ENCODE measurements at places on chromosomes 6 and 20. TPM values are rescaled to one million over a fixed set of nuclear protein-coding genes. Genes with fewer than 3 reads are reported as not detected.

Gene LTB
- total RNA-seq = 5.4 TPM

- DNase-seq = no peak
Measured at GRCh38 chr6:129492260-129492659, 217.7 kb downstream of the ARHGAP18 start.

Gene COL11A2
- 0.25 TPM for total RNA-seq

DNA sequence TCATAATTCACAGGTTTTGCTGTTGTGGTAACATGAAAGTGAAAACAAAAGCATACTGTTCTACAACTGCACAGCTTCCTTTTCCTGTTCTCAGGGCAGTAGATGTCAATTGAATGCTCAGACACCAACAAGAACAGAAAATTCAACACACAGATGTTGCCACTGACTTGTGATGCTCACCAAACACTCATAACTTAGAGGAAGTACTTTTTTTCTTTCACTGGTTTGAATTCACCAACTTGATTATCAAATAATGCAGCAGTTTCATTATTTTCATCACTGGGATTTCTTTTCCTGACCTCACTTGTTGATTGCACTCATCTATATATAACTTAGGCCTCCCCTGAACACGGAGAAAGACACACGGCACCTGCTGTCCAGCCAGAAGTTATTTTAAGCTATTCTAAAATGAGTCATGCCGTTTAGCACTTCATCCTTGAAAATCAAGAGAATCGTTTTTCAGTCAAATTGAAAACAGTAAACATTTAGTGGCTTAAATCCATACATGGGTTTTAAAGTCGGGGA lies 949 bp downstream of the TXLNB start:
- no peak for DNase-seq

- no peak for DNase-seq
Measured at GRCh38 chr6:24524805-24525204, 30.0 kb downstream of the ALDH5A1 start.

GRCh38 chr6:46246081-46246480 lies 75.3 kb upstream of the ENPP5 start:
- DNase-seq = no peak

DNA sequence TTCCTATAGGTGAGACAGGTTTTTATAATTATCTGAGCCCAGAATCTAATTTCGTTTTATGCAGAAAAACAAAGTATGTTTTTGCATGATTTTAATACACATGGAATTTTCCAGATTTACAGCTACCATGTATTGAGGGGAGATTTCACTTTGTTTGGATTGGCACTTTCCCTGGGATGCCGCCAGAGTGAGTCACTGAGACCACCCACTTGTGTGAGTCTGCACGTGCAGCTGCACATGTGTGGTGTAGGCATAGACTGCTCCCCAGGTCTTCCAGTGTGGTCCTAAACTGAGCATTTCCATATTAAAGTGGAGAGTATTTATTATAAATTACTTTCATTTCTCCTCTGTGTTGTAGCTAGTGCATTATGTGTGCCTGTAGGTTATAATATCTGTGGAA lies 186.8 kb downstream of the UBE3D start:
- DNase-seq = no peak

GRCh38 chr20:4787820-4788219 lies 66.1 kb downstream of the PRND start:
- DNase-seq = no peak

DNA sequence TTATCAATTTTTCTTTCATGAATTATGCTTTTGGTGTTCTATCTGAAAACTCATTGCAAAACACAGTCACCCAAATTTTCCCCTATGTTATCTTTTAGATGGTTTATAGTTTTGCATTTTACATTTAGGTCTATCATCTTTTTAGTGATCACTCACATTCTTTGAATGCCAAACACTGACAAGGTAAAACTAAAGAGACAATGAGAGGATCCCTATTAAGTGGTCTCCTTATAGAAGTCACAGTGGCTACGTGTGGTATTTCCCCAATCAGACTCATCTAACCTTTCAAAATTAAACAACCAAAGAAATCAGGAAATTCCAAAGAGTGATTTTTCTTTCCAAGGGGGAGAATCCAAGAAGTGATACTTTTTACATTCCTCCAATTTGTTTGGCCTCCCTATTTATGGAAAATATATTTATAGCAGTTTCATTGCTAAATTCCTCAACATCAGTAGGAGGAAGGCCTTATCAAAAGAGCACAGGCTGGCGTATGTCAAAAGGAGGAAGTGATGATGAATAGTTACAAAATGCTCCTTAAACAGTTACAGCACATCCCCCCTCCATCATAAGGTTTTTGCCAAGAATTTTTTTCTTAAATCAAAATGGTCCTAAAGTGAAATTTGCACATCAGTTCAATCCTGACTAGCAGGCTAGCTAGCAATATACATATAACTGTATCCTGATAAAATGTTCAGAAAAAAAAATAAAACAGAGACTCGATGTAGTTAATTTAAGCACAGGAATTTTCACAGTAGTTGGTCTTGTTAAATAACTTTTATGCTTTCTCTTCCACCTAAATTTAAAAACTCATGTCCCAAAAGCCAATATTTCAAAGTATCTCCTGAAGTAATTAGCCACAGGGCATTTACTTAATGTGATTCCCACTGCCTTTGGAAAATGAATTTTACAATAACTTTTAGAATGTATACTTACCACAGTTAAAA lies 76.2 kb upstream of the IPCEF1 start:
- no peak for DNase-seq

- DNase-seq = no peak
Measured at GRCh38 chr6:7112171-7112570, 4.4 kb downstream of the RREB1 start.

- DNase-seq = no peak
Measured at GRCh38 chr6:139251045-139251690, 40.6 kb downstream of the TXLNB start.

Gene OARD1
- total RNA-seq = 14.7 TPM

- no peak for DNase-seq
Measured at GRCh38 chr6:61809004-61809595, 476.9 kb downstream of the KHDRBS2 start.

DNA sequence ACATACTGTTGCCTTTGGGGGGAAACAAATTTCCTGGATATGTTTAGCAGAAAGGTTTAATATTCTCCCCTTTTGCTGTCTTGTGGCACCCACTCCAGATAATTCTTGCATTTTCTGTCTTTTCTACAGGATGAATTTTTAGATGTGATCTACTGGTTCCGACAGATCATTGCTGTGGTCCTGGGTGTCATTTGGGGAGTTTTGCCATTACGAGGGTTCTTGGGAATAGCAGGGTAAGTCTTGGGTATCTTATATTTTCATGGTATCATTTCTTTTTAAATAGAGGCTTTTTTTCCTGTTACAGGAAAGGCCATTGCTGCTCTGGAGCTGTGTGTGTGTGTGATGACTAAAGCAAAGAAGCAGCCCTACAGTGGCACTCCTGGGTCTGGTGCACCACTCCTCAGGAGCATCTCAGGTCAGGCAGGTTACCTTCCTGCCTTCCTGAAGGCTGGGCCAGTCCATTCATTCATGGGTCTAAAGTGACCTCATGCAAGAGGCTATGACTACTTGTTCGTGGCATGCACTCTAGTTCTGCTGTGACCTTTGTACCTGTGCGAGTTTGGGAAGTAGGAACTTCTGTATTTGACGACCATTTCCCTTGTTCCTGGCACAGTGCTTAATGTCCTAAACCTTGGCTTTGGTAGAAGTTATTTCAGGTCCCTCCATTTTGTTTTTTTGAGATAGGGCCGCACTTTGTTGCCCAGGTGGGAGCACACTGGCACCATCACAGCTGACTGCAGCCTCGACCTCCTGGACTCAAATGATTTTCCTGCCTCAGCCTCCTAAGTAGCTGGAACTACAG lies 2.2 kb downstream of the RAB5IF start:
- no peak for DNase-seq

Gene HLA-DRB1
- 25.5 TPM for total RNA-seq

Gene LAMA4
- 56.5 TPM for total RNA-seq

GRCh38 chr6:103797738-103798137 lies 1062.0 kb downstream of the HACE1 start:
- no peak for DNase-seq

- no peak for DNase-seq
Measured at GRCh38 chr20:23344336-23344735, 6.3 kb upstream of the NXT1 start.

DNA sequence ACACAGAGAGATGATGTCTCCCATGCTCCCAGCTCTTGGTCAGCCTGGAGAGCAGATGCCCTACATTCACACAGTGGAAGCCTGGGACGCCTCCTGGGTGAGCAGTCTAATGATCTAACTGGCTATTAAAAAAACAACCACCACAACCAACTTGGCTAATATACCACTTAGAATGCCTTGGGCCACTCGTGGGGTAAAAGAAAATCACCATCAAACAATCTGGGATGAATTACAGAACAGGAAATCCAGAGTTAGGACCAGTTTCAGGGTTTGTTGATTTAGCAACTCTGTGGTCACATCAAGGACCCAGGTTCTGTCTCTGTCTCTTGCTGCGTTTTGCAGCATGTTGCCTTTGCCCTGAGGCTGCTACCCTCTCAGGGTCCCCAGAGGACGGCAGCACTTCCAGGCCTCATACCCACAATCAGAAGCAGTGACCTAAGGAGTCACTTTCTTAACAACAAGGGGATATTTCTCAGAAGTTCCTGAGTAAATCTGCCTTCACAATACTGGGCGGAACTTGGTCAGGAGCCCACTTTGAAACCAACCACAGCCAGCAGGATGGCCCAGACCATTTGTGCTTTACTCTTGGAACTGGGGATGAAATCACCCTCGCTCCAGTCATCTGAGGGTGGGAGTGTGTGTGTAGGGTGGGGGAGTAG lies 118.7 kb downstream of the CLIC5 start:
- DNase-seq = no peak

DNA sequence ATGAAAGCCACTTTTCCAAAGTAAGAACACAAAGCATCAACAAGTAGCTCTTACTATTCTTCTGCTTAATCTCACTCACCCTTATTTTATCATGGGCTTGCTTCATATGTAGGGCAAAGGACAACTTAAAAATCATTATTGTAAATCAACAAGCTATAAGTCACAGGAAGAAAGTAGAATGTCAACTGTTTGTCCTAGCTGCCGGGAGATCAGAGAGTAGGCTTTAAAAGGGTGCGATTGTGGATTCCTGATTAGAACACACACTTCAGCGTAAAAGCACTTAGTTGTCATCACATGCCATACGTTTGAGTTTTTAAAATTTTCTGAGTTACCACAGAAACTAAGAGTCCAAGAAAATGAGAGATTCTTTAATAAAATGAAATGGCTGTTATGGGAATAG lies 44.4 kb upstream of the NHSL1 start:
- no peak for DNase-seq

DNA sequence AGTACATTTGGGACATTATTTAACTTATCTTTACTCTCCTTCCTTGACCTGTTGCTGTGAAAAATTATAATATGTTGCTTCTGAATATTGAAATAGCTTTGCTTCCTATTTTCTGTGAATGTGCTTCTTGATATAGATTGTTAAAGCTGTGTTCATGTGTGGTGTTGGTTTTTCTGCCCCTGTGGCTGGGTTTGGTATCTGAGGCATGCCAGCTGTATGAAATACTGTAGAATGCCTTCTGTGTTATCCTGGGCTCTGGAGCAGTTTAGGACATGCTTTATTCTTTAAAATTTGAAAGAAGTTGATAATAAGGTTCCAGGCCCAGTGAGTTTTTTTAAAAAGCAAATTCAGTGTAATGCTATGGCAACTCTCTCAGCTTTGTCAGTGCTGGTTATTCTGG lies 71.7 kb downstream of the HIVEP1 start:
- no peak for DNase-seq

GRCh38 chr6:80991316-80991715 lies 761.2 kb downstream of the TENT5A start:
- DNase-seq = no peak

Gene OR2B6
- not detected for total RNA-seq

Gene CLDN20
- total RNA-seq = not detected

Gene MCCD1
- not detected for total RNA-seq

DNA sequence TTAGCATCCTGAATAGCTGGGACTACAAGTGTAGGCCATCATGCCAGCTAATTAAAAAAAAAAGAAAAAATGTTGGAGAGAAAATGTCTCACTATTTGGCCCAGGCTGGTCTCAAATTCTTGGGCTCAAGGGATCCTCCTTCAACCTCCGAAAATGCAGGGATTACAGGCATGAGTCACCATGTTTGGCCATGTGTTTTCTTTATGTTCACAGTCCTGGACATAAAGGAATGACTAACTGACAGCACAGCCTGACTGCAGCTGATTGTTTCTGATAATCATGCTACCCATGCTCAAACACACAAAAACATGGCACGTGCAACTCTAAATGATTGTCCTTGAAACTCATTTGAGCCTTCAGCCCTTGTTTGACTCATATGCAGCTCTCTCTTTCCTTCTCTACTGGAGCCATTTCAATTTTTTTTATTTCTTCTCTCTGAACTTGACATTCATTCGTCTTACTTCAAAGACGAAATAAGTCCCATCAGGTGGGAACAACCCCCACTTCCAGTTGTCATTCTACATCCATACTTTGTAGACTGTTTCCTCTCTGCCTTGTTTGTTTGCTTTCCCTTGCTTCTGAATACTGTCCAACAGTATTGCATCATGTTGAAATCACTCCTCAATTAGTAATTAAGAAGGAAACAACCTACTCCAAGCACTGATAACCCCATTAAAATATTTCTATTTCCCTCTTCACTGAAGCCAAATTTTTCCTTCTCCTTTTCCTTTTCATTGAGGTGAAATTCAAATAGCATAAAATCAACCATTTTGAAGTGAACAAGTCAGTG lies 413.0 kb downstream of the BMP2 start:
- DNase-seq = no peak

DNA sequence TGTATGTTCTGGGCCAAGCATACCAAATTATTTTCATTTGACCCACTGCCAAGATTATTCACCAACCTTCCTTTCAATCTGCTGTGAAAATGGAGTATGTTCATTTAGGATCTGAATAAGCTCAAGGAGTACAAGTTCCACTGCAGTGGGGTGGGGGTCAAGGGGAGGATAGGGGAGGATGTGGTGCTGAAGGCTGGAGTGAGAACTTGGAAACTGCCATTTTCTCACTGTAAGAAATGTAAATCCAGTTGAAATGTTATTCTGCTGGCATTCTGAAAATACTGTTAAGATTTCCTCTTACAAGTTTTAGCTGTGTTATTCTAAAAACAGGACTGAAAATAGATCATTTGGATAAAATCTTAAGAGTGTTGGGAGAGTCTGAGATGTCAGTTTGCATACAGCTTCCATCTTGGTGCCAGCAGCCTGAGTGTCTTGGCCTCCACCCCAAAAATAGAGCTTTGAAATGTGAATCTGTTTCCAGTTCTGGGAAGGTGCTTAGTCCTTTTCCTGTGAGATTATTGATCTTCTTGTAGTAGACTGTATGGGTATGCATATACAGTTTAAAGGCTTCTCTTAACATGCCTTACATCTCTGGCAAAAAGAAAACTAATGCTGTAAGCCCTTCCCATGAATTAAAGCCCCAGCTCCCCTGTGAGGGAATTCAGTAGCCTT lies 84.3 kb downstream of the CTNNBL1 start:
- DNase-seq = no peak

- DNase-seq = no peak
Measured at GRCh38 chr6:118494091-118494490, 54.0 kb upstream of the PLN start.

Measured in vagina (tissue), 2 donors.